ENCODE measurements at places on chromosomes 5 and 9.

DNA sequence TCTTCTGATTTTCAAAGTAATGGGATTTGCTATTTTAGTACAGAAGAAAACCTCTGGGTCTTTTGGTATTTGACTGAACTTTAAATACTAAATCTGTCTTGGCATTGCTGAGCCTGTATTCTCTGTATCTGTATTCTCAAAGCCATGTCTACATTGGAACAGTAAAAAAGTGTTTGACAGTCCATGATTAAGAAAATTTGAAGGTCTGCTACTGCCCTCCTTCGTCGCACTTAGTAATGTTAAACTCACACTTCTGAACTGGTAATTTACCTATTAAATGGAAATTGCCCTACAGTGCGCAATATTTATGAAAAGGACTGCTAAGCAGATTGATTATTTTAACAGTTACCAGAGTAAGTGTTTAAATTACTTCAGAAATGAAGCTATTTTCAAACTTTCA lies 165.7 kb upstream of the SMC2 start:
- no peak for DNase-seq

DNA sequence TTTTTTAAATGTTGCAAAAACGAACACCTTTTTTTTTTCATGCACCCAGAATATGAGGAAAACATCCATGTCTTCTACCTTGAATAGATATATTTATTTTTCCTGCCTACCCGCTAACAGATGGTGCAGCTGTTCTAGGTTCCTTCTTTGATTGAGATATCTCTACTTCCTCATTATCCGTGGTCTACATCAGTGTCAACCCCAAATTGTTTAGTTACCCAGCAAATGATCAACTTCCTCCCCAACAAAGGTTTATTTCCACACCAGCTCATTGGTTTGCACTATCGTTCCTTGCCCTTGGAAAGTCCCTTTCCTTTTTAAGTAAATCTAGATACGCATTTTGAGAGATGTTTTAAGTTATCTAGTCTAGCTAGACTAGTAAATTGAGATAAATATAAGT lies 166.4 kb downstream of the PRR16 start:
- DNase-seq, result no peak

- DNase-seq, result no peak
These were observed 57.6 kb upstream of the RANBP3L start for GRCh38 chr5:36359267-36359666.

- no peak for DNase-seq
These were observed 15.4 kb downstream of the ZDHHC21 start for GRCh38 chr9:14677872-14678271.

GRCh38 chr5:43190755-43191603 lies 1.0 kb upstream of the NIM1K start:
- no peak for DNase-seq

- no peak for DNase-seq
These were observed 124.6 kb downstream of the ATP10B start for GRCh38 chr5:160727296-160727997.

DNA sequence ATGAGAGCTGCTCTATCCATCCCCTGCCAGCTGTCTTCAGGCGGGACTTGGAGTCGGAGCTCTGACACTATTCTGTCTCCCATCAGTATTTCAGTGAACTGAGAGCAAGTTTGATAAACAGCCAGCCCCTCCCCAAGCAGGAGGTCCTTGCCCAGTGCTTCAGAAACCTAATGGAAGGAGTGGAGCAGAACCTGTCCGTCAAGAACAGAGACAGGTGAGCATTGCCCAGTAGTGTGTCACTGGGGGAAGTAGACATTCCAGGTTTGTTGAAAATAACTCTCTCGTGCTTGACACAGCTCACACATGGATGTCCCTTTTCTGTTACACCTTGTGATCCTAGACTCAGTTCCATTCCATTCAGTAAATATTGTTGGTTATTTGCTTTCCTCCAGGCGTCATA lies 13.2 kb upstream of the TLX3 start:
- DNase-seq, result no peak

GRCh38 chr5:67921004-67921601 lies 294.5 kb upstream of the PIK3R1 start:
- no peak for DNase-seq

GRCh38 chr5:134603059-134603458 lies 29.6 kb downstream of the SAR1B start:
- no peak for DNase-seq

- DNase-seq, result no peak
These were observed 10.8 kb downstream of the C9orf50 start for GRCh38 chr9:129610213-129610472.

DNA sequence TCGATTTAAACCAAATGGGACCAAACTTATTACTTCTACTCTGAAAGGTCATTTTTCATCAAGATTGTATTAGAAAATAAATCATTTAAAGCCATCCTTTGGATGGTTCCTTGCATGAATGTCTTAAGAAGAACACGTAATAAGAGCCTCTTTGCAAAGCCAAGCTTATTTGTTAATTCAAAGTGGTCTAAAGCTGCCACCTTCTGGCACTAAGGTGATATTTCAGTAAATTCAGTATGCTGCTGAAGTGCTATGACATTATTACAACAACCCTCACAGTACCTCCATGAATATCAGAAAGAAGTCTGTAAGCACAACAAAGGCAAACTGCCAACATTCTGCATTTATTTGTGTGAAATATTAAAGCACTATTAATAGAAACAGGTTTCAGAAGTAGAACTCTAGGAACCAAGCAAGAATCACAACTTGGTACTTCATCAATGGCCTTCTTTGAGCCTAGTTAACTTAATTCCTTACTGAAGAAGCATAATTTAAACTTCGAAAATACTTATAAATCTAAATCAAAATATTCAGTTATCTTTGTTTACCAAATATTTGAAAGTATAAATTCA lies 53.1 kb upstream of the TYRP1 start:
- DNase-seq, result no peak

GRCh38 chr5:16780325-16780724 lies 155.8 kb downstream of the MYO10 start:
- no peak for DNase-seq

GRCh38 chr5:102713682-102714231 lies 41.3 kb upstream of the PAM start:
- DNase-seq, result no peak

GRCh38 chr5:65100911-65101631 lies 332.3 kb downstream of the CWC27 start:
- DNase-seq, result peak; percentile 1

- no peak for DNase-seq
These were observed 212.4 kb downstream of the SAXO1 start for GRCh38 chr9:18820566-18821095.

GRCh38 chr5:115430374-115430773 lies 114.2 kb downstream of the FEM1C start:
- no peak for DNase-seq

DNA sequence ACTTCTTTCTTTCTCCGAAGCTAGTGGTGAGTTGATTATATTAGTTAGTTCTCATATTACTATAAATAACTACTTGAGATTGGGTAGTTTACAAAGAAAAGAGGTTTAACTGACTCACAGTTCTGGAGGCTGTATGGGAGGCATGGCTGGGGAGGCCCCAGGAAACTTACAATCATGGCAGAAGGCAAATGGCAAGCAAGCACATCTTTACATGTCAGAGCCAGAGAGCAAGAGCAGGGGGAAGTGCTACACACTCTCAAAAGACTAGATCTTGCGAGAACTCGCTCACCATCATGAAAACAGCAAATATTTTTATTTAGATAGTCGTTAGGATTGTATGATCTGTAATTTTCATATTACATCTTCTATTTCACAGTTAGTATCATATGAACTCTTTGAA lies 711.2 kb downstream of the PTPRD start:
- DNase-seq, result no peak

GRCh38 chr5:86971034-86971571 lies 296.6 kb upstream of the RASA1 start:
- DNase-seq, result no peak

DNA sequence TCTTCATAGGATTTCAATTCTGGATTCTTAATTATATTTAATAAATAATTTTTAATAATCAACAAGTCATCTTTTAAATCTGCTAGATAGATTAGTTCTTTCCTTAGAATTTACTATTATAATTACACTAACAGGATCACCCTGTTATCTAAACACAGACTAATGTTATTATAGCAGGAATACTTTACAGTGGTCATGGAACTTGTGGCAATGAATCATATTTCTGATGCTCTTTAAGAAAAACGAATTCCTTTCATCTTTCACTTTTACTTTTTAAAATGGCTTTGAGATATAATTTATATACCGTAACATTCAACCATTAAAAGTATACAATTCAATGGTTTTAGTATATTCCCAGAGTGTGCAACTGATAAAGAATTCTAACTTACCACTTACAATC lies 29.7 kb upstream of the CDK5RAP2 start:
- DNase-seq, result no peak

- DNase-seq, result no peak
These were observed 85.3 kb downstream of the TAF11L14 start for GRCh38 chr5:17719592-17719991.

DNA sequence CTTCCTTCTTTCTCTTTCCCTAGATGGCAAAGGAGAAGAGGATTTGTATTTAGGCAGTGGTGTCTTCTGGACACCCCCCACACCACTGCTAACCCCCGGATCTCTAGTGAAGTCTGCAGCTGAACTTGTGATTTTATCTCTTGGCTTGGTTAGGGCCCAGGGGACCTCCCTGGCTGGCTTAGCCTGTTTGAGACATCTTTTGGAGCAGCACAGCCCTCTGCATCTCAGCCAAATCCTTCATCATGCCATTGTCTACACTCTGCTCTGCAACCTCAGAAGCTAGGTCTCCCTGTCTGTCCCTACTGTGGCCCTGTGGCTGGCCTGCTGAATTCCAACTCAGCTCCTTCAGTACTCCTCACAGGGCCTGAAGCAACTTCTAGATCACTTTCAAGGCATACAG lies 81.7 kb downstream of the MUSK start:
- DNase-seq, result no peak

GRCh38 chr9:26657958-26658357 lies 234.6 kb downstream of the CAAP1 start:
- DNase-seq, result no peak

DNA sequence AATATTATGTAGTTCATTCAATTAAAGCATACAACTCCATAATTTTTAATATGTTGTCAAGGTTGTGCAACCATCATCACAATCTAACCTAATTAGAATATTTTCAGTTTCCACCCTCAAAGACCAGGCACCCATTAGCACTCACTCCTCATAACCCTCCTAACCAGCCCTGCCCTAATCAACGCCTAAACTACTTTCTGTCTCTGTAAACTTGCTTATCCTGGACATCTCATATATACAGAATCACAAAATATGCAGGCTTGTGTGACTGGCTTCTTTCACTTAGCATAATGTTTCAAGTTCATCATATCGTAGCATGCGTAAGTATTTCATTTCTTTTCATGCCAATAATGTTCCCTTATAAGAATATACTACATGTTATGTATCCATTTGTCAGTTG lies 134.8 kb upstream of the NFIL3 start:
- no peak for DNase-seq

- peak; percentile 17 for DNase-seq
These were observed 209.0 kb downstream of the TTLL11 start for GRCh38 chr9:121884057-121884541.

GRCh38 chr9:88383176-88383575 lies 5.1 kb upstream of the SPIN1 start:
- DNase-seq, result no peak

DNA sequence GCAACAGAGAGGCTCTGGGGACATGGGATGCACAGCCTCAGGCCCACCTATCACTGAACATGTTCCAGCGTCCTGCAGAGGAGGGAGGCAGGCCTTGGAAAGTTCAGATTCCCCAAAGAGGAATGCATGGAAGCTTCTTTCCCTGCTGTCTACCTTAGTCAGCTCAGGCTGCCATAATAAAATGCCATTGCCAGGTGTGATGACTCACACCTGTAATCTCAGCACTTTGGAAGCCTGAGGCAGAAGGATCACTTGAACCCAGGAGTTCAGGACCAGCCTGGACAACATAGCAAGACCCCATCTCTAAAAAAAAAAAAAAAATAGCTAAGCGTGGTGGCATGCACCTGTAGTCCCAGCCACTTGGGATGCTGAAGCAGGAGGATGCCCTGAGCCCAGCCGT lies 24.5 kb upstream of the TOR1B start:
- DNase-seq, result no peak

DNA sequence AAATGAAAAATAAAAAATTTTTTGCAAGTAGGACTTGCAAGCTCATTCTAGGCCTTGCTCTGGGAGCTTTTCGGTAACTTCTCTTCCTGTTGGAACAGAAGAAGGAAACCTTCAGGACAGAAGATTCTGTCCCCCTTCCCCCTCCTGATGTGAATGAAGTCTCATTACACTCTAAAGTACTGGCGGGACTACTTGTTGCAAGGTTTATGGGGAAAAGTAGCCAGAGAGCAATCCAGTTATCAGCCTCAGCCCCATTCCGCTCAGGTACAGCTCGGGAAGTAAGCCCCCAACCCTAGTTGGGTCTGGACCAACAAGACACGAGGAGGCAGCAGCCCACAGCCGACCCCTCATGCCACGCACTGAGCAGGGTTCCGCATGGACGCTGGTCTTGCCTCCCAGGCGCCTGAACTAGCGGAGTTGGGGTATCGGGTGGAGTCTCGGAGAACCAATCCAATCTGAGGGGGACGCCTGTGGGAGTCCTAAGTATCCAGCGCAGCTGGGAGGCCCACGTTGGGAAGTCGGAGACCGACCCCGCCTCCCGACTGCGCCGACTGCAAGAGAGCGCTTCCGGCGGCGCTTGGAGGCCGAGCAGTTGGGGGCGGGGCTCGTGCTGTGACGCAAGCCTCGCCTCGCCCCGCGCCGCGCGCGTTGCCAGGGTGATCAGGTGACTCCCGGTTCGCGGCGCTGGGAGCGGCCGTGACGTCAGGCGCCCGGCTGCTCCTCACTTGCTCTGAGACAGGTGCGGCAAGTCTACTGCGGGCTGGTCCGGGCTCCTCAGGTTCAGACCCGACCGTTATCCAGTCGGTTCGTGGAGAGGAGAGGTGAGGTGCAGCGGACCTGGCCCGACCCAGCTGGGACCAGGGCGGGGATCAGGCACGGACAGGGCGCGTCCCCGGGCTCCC lies at the start of gene CYSTM1:
Gene CYSTM1, plus strand, starts transcription at position 724 of the 902 bp plus-strand sequence. CDS start 19,278 bp downstream, outside the sequence.
- peak; percentile 79 for DNase-seq

GRCh38 chr5:139186752-139187326 lies 11.3 kb downstream of the SIL1 start:
- DNase-seq, result no peak

GRCh38 chr9:124625087-124625486 lies 117.9 kb upstream of the NR5A1 start:
- DNase-seq, result no peak

GRCh38 chr5:136143763-136144162 lies 11.1 kb downstream of the SMAD5 start:
- no peak for DNase-seq

GRCh38 chr5:172171118-172171517 lies 16.9 kb downstream of the STK10 start:
- no peak for DNase-seq

GRCh38 chr9:24502206-24502937 lies 43.3 kb downstream of the IZUMO3 start:
- DNase-seq, result no peak

DNA sequence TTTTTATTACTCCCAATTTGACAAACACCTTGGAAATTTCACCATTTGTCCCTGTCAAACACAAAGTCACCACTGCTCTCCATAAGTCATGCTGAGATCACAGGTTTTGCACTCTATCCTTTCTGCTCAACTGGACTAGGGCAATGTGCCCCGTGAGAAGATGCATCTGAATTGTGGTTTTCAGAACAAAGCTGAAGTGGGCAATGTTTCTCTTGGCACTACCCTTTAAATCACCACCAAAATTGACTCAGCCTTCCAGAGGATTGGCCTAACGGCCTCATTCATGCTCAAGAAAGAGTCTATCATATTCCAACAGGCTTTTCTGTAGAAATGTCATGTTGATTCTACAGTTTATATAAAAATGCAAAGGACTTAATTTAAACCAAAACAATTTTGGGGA lies 81.0 kb upstream of the TRIO start:
- no peak for DNase-seq
